ENCODE measurements at places on chromosomes 4 and X.

DNA sequence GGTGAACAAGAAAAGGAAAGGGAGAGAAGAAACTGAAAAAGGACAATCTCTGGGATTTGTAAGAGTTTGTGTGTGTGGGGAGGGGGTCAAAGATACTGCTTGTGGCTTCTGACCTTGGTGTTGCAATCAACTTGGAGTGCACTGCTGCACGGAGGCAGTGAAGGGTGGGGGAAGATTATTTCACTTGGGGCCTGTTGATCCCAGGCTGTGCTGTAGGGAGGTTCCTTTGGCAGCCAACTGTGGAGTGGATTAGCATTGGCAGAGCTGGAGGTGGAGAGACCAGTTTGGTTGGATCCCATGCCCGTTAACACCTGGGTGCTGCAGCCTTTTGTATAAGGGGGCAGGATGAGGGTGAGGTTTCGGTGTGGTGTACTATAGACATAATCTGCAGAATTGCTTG, 38.2 kb downstream of the AFF1 start:
- DNase-seq: no peak

- DNase-seq: no peak
These were observed 60.7 kb downstream of the CLNK start for GRCh38 chr4:10623862-10624261.

DNA sequence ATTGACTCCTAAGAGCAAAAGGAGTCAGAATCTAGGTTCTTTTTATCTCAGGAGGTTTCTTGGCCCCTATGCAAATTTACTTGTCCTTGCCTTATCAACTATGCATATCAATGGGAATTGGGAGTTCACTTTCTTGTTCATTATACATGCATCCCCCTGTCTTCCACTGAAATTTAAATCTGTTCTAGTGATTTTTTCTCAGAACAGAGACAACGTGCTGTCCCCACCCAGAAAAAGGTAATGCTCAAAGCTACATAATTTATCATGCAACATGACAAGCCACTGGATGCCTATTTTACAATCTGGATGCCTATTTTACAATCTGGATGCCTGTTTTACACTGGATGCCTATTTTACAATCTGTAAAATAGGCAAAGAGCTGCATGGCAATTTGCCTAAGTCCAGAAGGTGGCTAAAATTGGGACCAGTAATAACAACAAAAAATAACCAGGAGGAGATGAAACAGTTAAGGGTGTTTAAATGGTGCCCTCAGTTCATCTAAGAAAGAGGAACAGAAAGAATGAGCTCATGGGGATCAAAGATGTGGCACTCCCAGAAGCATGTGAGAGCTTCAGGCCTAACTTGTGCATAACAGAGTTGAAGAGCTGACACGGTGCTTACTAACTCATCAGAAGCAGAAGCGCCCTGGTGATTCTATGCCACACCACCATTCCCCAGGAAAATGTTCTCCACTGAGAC, 537.8 kb upstream of the BOD1L1 start:
- no peak for DNase-seq

GRCh38 chr4:2934077-2934812, 29.0 kb downstream of the NOP14 start:
- peak; percentile 68 for DNase-seq

DNA sequence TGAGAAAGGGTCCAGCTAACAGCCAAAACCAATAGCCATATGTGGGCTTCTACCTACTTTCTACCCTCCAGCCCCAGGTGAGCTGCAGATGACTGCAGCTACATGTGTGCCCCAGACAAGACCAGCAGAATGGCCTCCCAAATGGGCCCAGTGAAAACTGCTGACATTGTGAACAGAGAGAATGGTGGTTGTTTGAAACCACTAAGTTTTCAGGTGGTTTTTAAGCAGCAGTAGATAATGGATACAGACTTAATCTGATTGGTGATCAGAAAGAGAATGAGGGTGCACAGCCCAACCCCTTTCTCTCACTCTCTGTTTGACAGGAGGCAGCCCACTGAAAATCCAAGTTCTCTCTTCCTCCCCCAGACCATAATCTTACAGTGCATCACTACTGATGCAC, 42.5 kb upstream of the BBS12 start:
- DNase-seq: no peak

GRCh38 chrX:86014421-86014820, 32.9 kb downstream of the CHM start:
- DNase-seq: no peak

DNA sequence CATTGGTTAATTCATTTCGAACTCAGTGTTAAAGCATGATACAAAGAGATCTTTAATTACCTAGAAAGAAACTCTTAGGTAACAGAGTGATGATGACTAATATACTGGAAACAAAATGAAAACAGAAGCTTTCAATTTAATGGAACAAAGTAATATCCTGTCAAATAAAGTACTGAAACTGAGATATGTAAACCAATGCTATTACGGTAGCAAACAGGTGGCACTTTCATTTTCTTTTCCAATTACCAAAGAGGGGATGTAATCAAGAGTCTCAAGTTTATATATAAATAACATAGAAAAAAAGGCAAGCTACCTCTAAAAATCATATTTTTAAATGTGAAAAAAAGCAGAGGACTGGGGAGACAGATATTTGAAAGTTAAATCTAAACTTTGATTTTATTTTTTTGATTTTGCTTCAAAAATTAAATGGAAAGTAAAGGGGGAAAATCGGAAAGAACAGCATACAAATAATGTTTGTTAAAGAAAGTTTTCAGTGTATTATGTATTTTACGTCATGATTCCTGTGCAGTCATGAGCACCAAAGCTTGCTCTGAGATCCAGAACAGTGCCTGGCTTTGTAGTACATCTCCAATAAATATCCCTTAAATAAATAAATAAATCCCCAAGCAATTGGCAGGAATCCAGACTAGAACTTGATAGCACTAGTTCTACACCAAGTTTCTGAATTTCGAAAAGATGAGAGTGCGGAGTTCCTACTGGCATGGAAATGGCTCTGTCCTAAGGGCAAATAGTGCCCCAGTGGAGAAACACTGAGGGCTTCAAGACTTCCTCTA, 25.0 kb upstream of the RAPGEF2 start:
- DNase-seq: no peak

DNA sequence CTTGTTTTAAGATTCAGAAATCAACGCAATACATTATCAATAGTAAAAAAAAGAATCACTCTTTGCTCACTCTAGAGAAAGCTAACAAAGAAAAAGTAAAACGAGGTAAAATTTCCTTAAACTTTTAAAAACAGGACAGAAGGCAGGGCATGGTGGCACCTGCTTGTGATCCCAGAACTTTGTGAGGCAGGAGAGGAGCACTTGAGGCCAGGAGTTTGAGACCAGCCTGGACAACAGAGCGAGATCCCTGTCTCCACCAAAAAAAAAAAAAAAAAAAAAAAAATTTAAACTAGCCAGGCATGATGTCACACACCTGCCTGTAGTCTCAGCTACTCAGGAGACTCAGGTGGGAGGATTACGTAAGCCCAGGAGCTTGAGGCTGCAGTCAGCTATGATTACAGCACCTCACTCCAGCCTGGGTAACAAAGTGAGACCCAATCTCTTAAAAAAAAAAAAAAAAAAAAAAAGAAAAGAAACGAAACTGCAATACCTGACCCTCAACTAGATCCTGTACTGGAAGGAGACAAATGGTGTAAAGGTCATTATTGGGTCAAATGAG, 3.5 kb downstream of the CCNI start:
- no peak for DNase-seq

Measured in AG10803 (cell line).